Osteocyte (in vitro differentiated cells): ENCODE measurements at places on chromosomes 4 and X. TPM values are rescaled to one million over a fixed set of nuclear protein-coding genes. Genes with fewer than 3 reads are reported as not detected.

The VCX3A gene
- 0.63 and 0.67 TPM in 2 replicates for total RNA-seq

The ZMAT1 gene
- 4.6 and 4.9 TPM in 2 replicates for total RNA-seq

The SOX3 gene
- not detected in 2 replicates for total RNA-seq

The STOX2 gene
- total RNA-seq: 0.19 and 0.68 TPM in 2 replicates

The GDPD2 gene
- not detected in 2 replicates for total RNA-seq

The GATA1 gene
- total RNA-seq: not detected in 2 replicates

The AVPR2 gene
- total RNA-seq: not detected in 2 replicates

The RHOXF1 gene
- not detected in 2 replicates for total RNA-seq

The BMPR1B gene
- 1.5 and 2.4 TPM in 2 replicates for total RNA-seq

The GNRHR gene
- not detected in 2 replicates for total RNA-seq

DNA sequence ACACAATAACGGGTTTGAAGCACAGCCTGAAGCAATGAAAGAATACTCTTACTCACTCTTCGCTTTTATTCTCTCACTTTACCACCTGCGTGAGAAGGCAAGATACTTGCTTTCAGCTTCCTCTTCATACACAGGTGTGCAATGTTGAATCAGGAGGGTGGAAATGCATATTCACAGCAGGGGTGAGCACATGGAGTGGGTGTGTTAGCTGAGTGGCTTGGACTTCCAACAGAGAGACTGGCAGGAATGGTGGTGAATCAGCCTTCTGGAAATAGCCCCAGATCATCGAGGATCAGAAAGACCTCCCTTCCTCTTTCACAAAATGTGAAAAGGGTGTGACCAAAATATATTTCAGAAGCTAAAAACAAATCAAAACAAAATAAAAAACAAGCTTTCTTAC lies 521.2 kb downstream of the STIM2 start:
- DNase-seq: no peak

- DNase-seq: no peak
Measured at GRCh38 chrX:103513476-103514108, 5.7 kb downstream of the RAB40A start.

- DNase-seq: no peak
Measured at GRCh38 chrX:40933132-40933705, 152.0 kb upstream of the USP9X start.

- DNase-seq: no peak
Measured at GRCh38 chr4:53752124-53752523, 160.8 kb upstream of the LNX1 start.

DNA sequence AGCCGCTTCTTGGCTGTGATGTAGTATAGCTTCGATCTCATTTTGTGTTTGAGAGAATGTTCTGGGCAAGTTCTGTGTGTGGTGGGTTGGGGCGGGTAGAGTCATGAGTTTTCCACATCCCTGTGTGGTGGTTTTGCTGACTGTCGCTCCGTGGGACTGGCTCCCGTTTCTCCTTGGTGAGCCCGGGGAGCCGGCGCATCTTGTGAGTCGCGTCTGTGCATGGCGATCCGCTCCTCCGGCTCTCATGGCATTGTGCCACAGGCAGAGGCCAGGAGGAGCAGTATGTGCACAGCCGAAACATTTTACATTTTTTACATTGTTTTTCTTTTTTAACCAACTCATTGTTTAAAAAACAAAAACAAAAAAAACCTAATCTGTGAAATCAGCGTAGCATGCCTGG lies 27.7 kb upstream of the TBC1D14 start:
- DNase-seq: no peak

- no peak for DNase-seq
Measured at GRCh38 chr4:128358231-128358912, 70.8 kb upstream of the PGRMC2 start.

DNA sequence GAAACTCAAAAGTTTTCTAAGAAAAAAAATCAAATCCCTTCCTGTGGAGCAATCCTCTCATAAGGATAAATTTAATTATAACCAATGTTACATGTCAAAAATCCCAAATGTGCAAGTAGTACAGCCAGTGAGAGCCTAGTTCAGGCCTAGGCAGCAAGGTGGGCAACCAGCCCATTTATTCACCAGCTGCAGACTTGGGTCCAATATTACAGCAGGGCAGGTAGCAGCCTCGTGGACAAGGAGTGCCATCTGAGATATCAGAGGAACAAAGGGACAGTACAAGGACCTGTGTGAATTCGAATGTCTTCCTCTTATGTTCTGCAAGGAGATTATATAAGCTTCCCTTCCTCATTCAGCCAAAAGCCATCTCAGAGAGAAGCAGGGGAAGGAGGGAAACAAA lies 6.6 kb downstream of the HELQ start:
- DNase-seq: no peak

DNA sequence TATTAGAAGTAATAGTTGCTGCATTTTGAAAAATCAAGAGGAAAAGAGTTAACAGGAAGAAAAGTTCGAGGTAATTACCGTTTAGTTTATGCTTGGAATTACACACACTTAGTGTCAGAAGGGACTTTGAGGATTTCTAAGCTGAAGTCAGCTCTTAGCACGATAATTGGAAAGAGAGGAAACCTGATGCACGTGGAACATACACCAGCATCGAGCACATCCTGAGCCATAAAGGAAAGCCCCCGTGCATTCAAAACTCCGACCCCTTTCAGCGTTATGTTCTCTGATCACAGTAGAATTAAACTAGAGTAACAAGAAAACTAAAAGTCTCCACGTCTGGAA lies 400 bp upstream of the PAQR3 start:
- DNase-seq: no peak

- no peak for DNase-seq
Measured at GRCh38 chrX:103329991-103330390, at the start of gene TCEAL7. TSS of gene TCEAL7 (plus strand) at chrX:103330239. CDS start at chrX:103331404, 1,165 bp downstream.

DNA sequence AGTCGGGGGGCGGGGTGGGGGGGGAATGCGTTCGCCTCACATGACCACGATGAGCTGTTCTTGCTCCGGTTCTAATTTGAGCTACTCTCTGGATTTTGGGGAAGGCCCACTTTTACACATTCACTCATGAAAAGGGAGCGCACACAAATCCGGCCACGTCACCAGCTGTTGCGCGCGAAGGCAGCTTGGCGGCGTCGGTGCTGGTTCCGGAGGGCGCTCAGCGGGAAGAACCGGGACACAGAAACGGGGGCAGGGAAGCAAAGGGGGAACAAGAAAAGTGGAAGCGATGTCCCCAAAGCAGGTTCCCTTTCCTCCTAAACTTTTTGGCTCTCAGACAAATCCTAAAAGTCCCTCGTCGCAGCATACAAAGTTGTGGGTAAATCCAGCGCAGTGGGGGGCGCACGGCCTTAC lies 605 bp downstream of the ANXA5 start:
- DNase-seq: no peak
